ENCODE measurements at places on chromosomes 2 and 18. TPM values are rescaled to one million over a fixed set of nuclear protein-coding genes. Genes with fewer than 3 reads are reported as not detected.

Gene ST8SIA3
- 3.1 TPM for total RNA-seq

DNA sequence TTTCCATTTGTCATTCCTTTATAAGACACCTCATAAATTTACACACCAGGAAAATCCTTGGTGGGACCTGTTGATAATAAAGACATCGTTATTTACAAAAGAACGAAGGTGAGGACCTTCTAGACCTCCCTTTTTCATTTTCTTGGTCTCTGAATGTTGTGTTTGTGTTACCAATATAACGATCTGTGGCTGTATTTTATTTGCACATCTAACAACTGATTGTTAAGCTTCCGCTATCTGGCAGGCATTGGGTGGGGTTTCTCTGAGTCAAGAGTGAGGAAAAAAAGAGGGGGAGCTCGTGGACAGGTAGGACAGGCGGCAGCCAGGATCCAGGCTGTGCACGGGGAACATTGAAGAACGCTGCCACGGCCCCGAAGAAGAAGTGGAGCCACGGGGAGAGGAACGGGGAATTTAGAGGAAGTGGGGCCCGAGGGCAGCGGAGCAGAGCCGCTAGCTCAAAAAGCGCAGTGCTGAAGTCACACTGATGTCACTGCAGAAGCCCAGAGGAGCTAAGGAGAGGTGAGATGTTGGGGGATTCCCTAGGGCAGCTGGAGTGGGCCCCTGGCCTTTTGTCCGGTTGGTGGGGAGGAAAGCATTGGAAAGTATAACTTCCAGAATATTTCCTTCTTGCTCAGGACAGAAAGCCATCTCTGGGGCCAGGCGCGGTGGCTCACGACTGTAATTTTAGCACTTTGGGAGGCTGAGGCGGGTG lies 20.9 kb upstream of the DNMT3A start:
- DNase-seq = no peak

DNA sequence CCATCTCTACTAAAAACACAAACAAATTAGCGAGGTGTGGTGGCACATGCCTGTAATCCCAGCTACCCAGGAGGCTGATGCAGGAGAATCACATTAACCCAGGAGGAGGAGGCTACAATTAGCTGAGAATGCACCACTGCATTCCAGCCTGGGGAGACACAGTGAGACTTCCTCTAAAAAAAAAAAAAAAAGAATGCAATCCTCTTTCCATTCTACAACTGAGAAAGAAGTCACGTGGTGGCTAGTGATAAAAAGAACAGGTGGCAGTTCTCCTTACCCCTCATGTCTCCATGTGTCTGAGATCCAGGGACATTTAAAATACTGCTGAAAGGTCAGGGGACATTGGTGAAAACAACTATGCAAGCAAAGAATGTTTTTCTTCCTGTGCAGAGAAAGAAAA lies 24.4 kb upstream of the GPR39 start:
- no peak for DNase-seq

DNA sequence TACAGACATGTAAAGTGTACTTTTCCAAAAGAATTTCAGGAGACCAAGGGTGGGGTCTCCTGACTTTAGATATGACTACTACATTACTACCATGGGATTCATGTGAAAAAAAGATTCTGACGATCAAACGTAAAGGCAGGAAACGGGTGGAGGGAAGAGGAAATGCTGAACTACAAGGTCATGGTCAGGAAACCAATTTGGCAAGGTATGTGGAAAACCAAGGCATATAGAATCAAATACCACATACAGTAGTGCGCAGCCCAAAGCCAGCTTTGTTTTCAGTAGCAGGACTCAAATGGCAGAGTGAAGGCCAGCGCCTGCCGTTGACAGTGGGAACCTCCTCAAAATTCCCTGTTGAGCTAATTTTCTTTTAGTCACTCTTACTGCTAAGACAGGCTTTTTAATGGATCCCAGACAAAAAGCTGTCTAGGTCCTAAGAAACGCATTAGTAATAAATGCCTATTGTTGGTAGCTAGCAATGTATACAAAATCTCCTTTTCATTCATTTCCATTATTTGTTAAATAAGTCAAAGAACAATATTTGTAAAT lies 57.6 kb upstream of the SERTAD2 start:
- no peak for DNase-seq

Gene CELF4
- total RNA-seq = 1.9 TPM

DNA sequence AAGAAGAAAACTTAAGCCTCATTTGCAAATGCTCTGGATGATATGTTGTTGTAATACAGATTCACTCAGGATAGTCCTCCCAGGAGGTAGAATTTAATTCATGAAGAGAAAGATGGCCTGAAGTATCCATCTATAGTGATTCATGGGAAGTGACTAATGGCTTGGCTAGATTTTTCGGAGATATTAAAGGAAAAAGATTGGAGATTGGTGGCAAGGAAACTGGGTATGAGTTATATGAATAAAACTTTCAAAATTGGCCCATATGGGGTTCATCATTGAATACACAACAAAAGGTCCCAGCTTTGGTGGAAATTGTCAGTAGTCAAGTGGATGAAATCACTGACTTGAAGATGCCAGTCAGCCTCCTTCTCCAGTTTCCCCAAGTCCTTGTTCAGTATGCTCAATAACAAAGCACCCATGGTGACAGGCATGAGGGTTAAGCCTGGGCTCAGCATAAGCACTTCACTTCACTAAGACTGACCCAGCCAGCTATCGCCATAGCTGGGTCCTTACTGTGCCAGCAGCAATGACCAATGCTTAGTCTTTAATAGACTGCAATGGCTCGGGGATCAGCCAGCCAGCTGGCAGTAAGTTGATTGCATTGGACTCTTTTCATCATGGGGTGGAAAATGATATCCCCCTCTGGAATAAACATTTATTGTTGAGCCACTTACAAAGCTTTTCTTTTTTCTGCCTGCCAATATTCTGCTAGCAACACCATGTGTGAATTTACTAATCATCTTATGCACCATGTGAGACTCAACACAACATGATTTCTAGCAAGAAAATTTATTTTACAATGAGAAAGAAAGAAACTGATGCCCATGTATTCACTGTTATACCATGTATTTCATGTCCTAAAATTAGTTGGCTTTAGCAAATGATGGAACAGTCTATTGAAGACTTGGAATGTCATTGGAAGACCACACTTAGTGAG lies 176.6 kb upstream of the TACR1 start:
- no peak for DNase-seq

DNA sequence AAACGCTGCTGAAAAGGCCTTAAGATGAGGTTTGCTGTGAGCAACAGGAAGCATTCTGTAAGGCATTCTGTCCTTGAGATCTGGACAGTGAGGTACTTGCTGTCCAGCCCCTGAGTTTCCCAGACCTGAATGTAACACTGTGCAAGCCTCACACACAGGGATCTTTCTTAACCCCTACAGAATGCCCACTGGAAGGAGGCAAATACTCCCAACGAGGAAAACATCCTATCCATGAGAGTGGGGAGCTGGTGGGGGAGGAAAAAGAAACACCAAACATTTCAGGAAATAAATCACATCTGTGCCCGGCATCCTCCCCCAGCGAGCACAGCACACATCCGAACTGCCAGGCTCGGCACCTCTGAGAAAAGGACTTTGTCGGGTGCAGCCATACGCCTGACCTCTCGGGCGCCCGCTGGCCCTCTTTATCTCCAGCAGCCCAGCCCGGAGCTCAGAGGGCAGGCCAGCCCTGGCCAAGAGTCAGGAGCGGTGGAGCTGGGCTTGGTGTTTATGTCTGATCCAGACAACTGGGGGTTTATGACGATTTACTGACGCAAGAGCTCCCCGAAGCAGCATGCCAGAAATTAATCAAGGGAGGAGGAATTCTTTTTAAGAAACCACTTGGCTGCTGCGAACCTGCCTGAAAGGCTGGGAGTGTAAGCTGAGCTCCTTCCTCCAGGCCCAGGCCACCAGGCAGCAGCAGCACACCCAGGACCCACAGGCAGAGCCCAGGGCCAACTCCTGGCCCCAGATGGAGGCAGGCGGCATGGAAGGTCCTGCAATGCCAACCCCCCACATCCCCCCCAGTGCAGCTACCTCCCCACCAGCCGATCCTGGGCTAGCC lies 72.2 kb downstream of the HDAC4 start:
- no peak for DNase-seq

DNA sequence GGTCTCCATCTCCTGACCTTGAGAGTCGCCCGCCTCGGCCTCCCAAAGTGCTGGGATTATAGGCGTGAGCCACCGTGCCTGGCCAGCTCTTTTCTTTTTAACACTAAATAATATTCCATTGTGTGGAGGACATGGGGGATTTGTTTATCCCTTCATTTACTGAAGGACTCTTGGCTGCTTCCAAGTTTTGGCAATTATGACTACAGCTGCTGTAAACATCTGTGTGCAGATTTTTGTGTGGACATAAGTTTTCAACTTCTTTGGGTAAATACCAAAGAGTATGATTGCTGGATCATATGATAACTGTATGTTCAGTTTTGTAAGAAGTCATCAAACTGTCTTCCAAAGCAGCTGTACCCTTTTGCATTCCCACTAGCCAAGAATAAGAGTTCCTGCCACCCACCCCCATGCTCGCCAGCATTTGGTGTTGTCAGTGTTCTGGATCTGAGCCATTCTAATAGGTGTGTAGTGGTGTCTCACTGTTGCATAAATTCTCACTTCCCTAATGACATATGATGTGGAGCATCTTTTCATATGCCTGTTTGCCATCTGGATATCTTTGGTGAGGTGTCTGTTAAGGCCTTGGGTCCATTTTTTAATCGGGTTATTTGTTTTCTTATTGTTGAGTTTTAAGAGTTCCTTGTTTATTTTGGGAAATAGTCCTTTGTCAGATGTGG lies 52.2 kb downstream of the TNFRSF11A start:
- DNase-seq = no peak

- no peak for DNase-seq
These were observed 42.5 kb downstream of the ZNF519 start for GRCh38 chr18:14089781-14090180.

Gene NTSR2
- not detected for total RNA-seq

Gene GPR17
- total RNA-seq = 6.4 TPM

GRCh38 chr18:6616981-6617380 lies 112.5 kb upstream of the ARHGAP28 start:
- no peak for DNase-seq

Gene COL3A1
- 13.2 TPM for total RNA-seq

Gene DSG1
- not detected for total RNA-seq

DNA sequence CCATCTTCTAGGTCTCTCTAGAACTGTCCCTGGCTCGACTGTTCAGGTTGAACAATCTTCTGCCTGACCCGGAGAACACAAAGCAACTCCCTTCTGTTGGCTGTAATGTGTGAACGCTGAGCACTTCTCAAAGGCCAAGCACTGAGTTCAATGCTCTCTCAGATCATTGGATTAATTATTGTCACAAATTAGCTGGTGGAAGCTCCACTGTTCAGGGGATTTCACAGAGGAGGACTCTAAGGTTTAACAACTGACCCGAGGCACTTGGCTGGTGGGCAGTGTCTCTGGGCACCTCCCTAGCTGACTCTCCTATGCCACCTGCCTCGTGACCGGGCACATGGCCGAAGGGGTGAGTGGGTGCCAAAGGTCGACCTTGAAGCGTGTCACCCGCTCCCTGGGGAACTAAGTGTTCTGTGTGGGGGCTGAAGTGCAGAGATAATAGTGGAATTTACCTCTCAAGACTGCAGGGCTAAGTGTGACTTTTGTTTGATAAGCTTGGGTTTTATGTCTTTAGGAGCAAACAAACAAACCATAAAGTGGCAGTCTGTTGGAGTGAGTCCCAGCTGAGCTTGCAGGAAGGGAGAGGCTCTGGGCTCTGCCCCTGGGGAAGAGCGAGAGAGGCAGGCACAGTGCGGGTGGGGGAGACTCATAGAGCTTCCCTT lies 64.8 kb downstream of the BCL2L11 start:
- DNase-seq = no peak

Gene CCDC138
- total RNA-seq = 39.7 TPM

Gene LINC00305
- not detected for total RNA-seq

Gene POTEE
- total RNA-seq = 1.0 TPM

Gene PMAIP1
- 4.6 TPM for total RNA-seq

GRCh38 chr2:101872480-101872879 lies 119.3 kb upstream of the IL1R2 start:
- no peak for DNase-seq

DNA sequence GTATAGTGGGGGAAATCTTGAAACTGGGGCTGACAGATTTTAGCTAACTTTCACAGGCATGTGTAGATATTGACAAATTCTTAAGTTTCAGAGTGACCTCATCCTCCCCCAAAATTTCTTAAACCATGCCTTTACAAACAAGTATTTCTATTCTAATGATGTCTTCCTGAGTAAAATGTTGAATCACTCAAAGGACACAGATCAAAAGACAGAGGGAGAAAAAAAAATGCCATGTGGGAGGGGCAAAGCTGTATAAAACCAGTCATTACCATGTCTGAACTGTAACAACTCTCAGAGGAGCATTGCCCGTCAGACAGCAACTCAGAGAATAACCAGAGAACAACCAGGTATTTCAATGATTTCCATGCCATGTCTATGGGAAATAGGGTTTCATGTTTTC lies at the start of gene SERPINB2:
SERPINB2 (plus strand) TSS at position 282 of the 400 bp plus-strand sequence. CDS start 3,740 bp downstream, outside the sequence.
- DNase-seq = no peak

DNA sequence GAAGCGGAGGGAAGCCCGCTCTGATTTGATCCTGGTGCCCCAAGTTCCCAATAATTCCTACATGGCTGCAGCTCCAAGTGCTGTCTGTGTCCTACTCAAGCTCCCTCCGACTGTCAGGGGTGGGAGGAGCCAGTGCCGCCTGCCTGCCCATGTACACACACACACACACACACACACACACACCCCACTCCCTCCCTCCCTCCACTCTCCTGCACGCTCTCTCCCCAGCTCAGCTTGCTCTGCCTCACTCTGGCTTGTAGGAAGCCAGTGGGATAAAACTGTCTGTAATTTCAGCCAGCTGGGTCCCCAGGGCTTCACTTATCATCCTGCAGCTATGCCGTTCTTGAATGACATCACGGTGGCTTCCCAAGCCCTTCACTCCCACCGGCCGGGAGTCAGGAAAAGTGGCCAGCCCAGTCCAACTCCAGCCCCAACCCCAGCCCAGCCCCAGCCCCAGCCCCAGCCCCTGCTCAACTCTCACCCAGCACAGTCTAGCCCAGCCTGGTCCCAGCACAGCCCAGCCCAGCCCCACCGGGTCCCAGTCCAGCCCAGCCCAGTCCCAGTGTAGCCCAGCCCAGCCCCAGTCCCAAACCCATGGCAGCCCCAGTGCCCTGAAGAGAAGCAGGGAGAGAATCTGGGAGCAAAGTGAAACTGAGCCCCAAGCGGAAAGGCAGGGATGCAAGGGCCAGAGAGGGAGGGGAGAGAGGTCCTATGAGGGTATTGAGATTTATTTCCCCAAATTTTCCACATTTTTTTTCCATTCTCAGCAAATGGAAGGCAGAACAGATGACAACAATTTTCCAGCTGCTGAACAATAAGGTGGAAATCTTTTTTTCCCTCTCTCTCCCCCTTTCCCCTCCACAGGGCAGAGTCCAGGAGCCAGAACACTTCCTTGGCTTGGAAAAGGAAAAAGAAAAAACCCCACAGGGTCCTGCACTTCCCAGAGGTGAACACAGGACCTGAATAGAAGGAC lies 144.0 kb downstream of the TNS1 start:
- peak; percentile 44 for DNase-seq

GRCh38 chr2:42974169-42974720 lies 181.9 kb upstream of the HAAO start:
- no peak for DNase-seq

Gene DNAJC5G
- not detected for total RNA-seq

GRCh38 chr2:24754985-24755705 lies 38.0 kb downstream of the PTRHD1 start:
- DNase-seq = no peak

Gene TOGARAM2
- total RNA-seq = not detected

GRCh38 chr2:73068147-73068546 lies 3.4 kb downstream of the SFXN5 start:
- DNase-seq = no peak

Gene CTNNA2
- 2.6 TPM for total RNA-seq

GRCh38 chr2:57465967-57466366 lies 580.6 kb upstream of the VRK2 start:
- DNase-seq = no peak
